ENCODE measurements at places on chromosomes 2 and 18.

DNA sequence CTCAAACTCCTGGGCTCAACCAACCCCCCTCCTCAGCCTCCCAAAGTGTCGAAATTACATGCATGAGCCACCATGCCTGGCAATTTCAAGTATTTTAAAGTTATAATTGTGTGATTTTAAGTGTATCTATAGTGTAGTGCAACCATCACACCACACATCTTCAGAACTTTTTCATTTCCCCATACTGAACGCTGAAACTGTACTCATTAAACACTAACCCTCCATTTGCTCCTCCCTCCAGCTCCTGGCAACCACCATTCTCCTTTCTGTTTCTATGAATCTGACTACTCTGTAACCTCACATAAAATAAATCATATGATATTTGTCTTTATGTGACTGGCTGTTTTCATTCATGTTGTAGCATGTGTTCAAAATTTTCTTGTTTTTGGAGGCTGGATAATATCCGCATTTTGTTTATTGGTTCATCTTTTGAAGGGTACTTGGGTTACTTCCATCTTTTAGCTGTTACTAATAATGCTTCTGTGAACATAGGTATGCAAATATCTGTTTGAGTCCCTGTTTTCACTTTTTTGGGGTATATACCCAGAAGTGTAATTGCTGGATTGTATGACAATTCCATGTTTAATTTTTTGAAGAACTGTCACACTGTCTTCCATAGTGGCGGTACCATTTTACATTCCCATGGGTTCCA is 188.2 kb downstream of the PLCL1 start:
- no peak for DNase-seq

DNA sequence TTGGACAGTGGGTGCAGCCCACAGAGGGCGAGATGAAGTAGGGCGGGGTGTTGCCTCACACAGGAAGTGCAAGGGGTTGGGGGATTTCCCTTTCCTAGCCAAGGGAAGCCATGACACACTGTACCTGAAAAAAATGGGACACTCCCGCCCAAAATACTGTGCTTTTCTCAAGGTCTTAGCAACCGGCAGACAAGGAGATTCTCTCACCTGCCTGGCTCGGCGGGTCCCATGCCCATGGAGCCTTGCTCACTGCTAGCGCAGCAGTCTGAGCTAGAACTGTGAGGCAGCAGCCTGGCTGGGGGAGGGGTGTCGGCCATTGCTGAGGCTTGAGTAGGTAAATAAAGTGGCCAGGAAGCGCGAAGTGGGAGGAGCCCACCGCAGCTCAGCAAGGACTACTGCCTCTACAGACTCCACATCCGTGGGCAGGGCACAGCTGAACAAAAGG is 244.7 kb downstream of the NBAS start:
- no peak for DNase-seq

GRCh38 chr2:216858312-216858711 is 1.6 kb downstream of the TNP1 start:
- DNase-seq: peak; percentile 41

DNA sequence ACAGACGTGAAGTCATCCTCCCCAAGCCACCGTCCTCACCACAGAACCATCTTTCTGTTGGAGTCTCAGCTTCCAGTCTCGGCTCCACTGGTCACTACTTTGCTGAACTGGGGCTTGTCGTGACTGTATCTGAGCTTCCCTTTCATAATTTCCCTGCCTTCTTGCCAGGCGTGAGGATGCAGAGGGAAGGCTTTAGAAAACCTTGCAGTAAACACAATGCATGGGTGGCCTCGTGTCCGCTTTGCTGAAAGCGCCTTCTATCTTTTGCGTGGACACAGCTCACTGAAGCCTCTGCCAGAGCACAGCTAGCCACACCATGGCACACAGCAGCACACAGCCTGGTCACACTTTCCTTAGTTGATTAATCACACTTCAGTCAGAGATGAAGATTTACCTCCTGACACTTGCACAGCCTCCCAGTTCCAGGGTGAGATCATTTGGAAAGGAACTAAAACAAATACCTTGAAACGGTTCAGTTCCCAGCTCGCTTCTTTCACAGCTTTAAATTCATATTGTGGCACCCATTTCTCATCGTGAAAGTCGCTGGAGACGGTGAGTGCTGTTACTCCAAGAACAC is 2.8 kb upstream of the GPR45 start:
- DNase-seq: no peak

DNA sequence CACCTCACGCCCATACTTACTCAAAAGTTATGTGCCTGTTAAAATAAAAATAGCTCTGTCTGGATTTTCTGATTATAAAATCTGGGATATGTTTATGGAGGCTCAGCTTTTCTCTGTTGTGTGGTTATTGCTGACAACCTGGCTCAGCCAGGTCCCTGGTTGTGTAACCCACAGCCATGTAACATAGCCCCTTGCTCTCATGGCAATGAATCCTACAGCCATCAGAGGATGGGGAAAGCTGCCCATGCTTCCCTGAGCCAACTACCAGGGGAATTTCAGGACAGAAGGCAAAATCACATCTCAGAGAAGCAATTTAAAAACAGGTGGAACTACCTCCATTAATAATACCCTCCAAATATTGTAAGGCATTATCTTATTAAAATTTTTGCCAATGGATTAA is 29.7 kb downstream of the ST8SIA5 start:
- DNase-seq: no peak

GRCh38 chr2:85997017-85997970 is 108.4 kb downstream of the POLR1A start:
- DNase-seq: peak; percentile 55

DNA sequence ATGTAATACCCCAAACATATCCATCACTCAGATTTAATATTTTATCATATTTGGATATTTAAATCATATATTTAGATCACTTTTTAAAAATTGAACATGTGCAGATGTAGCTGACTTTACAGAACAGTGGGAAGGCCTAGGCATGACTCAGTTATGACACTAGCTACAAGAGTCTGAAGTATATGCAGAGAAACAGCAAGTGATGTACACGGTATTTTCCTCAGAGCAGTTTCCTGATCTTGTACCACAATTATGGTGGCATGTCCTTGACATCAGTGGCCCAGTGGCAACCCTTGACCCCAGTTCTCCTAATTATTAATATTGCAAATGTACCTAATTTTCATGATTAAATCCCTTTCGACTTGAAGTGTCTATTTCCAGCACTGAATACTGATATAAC is 28.2 kb downstream of the CDKL4 start:
- no peak for DNase-seq

DNA sequence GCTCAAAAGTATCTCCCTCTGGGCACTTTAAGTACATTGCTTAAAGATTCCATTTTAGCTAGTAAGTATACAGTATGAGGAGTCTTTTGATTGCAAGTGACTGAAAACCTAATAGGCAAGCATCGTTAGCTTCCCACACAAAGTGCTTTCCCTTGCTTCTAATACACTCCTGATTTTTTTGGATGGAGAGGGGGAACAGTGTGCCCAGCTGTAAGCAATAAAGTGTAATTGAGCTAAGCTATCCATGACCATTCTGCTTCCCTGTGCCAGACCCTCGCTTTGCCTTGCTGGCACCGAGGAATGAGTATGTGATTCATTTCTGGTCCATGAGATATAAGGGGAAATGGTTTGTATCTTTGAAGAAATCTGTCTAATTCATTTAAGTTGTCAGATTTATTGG is 3.8 kb upstream of the ZNF24 start:
- no peak for DNase-seq

DNA sequence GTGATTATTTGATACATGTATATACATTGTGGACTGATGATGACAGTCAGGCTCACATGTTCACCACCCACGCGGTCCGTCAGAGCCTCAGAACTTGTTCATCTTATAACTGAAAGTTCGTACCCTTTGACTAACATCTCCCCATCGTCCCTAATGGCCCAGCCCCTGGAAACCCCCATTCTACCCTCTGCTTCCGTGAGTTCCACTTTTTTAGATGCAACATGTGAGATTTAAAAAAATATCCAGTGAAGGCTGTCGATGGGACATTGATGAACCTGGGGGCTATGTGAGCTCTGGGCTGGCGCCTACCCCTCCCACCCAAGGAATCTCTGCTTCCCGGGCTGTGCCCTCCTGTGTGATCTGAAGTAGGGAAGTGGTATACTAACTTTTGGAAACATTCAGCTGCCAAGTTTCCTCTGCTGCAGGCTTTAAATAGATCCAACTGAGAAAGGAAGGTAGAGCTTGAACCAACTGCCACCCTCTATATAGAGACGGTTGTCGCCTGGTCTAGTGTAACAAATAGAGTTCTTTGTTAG is 163.8 kb downstream of the FAM210A start:
- peak; percentile 99 for DNase-seq

DNA sequence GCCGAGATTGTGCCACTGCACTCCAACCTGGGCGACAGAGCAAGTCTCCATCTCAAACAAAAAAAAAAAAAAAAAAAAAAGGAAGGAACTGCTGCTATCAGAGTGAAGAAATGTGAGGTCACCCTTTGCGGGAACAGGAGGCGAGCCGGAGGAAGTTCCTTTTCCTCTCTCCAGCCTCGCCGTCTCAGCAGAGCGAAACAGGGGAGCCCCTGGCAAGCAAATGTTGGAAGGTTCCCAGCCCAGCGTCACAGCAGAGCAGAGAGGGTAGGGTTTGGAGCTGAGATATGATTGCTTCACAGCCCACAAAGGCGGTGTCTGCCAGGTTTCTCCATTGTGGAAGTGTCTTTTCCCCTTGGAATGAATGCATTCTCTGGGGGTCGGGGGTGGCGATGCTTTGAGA is 28.5 kb downstream of the SLC20A1 start:
- DNase-seq: peak; percentile 90

- DNase-seq: no peak
Observed at GRCh38 chr18:26960911-26961310, 95.4 kb upstream of the AQP4 start.

DNA sequence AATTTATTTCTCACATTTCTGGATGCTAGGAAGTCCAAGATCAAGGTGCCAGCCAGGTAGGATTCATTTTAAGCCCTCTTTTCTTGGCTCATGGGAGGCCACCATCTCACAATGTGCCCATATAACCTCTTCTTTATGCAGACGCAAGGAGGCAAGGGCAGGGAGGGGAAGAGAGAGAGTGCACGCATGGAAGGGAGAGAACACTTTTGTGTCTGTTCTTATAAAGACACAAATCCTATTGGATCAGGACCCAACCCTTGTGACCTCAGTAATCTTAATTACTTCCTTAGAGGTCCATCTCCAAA is 32.5 kb downstream of the CMPK2 start:
- no peak for DNase-seq
